ENCODE measurements at places on chromosomes 7 and 10.

DNA sequence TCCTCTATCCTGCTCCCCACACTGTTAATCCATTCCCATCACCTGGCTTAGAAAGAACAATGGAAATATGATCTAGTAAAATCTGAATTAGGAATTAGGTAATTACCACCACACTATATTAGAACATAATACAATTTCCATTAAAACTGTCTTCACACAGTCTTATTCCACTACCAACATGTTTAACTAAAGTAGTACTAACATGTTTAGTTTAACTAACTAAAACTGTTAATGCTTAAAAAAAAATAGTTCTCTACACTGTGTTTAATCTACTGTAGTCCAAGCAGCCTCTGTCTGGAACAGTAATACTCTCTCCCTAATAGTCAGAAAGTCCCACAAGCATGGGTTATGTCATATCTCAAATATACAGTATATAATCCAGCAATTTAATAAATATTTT is 150.8 kb downstream of the SGMS1 start:
- no peak for DNase-seq

DNA sequence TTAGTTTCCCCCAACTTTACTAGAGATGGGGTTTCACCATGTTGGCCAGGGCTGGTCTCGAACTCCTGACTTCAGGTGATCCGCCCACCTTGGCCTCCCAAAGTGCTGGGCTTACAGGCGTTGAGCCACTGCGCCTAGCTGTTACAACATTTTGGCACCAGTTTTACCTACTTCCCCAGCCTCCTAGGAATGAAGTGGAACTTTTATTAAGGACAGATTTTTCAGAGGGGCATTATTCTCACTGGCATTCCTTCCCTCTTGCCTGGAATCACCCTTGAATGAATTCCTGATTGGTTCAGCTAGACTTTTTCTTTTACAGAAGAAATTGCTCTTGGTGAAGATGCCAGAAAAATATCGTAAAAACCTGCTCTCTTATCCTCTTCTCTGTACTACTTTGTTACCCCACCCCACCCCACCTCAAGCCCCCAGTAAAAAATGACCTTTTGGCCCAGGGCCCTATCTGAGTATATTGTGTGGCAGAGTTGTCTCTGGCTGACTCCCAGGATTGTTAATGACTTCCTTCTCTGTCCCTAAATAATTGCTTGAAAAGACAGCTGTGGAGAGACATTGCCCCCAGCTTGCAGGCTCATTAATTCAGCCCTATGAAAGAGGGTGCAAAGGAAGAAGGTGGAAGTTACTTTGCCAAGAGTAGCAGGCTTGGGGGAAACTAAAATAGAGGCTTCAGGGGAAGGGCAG is 189.6 kb downstream of the AUTS2 start:
- DNase-seq, result no peak

GRCh38 chr10:79910344-79910743 is 38.6 kb downstream of the SFTPD start:
- DNase-seq, result no peak

GRCh38 chr7:30888747-30889146 is 22.9 kb upstream of the AQP1 start:
- DNase-seq, result no peak

GRCh38 chr10:93336110-93336509 is 146.0 kb downstream of the MYOF start:
- no peak for DNase-seq

DNA sequence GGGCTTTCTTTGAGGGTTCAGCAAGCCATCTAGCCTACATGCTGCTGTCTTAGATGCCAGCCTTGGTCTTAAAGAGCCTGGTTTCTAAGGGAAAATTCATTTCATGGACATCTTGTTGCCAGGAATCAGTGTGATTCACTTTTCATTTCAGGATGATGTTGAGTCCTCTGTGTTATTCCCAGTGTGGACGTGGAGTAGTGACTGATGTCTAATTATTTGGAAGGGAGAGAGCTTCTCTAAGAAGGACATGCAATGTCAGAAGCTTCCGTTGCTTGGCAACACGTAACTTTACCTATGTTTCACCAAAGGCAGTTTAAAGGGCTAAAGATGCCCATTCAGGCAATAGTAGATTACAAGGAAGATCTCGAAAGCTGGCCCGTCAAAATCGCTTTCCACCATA is 89.0 kb downstream of the PTPRE start:
- no peak for DNase-seq

GRCh38 chr7:47584536-47584895 is 2.6 kb upstream of the TNS3 start:
- no peak for DNase-seq

DNA sequence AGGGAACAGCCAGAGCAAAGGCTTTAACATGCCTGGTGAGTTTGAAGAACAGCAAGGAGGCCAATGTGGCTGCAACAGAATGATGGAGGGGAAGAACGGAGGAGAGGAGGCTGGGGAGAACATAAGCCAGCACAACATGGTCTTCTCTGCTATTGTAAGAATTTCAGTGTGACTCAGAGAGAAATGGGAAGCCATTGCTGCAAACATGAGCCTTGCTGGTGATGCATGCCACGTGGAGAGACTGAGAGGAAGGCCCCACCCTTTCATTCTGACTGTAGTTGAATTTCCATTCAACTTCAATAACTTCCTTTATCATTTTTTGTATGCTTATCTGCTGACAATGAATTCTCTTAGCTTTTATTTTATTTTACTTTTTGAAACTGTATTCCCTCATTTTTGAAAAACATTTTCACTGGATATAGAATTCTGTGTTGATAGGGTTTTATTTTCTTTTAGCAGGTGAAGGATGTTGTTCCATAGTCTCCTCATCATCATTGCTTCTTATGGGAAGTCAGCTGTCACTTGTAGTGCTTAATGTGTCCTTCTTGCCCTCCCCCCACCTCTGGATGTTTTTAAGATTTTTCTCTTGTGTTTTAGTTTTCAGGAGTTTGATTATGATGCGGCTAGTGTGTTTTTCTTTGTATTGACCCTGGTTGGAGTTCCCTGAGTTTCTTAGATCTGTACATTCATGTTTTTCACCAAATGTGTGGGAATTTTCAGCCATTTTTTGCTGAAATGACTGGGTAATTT is 46.4 kb upstream of the LEP start:
- DNase-seq, result no peak

DNA sequence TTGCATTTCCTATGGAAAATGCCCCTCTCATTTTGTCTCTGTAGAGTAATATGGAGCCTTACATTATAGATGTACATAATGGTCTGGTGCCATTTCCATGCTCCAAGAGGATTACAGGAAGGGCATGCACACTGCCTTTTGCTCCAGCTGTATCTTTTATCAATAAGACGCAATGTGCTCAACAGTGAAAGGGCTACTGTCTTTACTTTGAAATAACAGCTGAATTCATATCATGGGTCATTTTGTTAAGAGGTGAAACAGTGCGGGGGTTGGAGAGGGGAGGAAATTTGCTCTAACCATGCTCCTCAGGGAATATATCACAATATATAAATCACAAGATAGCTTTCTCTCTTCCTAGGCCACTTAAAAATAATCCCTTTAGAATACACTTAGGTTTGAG is 77.7 kb downstream of the ICA1 start:
- no peak for DNase-seq

- DNase-seq, result no peak
Observed at GRCh38 chr10:115503546-115503945, 410.4 kb downstream of the ATRNL1 start.

DNA sequence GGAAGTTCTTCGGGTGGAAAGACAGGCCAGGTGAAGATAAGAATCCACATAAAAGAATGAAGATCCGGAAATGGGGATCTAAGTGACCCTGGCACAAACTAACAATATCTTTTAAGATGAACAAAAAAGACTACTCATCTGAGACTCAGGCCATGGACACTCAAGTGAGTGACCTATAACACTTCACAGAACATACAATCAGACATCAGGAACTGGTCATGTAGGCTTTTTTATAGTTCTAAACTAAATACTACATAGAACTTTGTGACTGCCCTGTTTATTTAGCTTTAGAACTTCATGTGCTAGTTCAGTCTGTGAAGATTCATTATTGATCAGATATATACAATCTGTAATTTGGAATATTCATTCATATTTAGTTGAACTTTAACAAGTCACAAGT is 52.8 kb downstream of the MMRN2 start:
- no peak for DNase-seq

DNA sequence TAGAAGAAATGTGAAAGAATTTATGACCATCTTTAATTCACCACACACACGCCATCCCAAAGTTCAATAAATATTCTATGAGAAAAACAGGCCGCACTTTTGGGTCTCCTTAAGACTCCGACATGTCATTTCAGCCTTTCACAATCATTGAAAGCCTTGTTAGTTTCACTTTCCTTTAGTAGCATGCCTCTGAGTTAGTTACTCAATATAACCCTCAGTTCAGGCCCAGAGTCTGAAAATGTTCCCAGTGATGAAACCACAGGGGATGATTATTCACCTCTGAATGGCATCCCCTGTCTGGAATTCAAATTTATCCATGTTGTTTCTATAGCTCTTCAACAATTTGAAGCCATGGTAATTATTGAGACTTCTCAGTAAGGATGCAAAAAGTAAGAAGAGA is 278.1 kb upstream of the NRP1 start:
- DNase-seq, result no peak

Data from hematopoietic multipotent progenitor cell treated with erythropoietin and hydrocortisone succinate and interleukin-3 and kit ligand, for 15 days (in vitro differentiated cells).